ENCODE measurements at places on chromosomes 3 and 15. TPM values are rescaled to one million over a fixed set of nuclear protein-coding genes. Genes with fewer than 3 reads are reported as not detected.

DZIP1L gene
- 7.9 TPM for total RNA-seq

C2CD4A gene
- not detected for total RNA-seq

ADAMTSL3 gene
- 0.35 TPM for total RNA-seq

PARP15 gene
- not detected for total RNA-seq

NOX5 gene
- total RNA-seq = 0.41 TPM

GOLGA8J gene
- total RNA-seq = not detected

KLHL40 gene
- not detected for total RNA-seq

C2CD4B gene
- not detected for total RNA-seq

DNAJC13 gene
- total RNA-seq = 15.1 TPM

KIF7 gene
- total RNA-seq = 5.6 TPM

FBXO40 gene
- not detected for total RNA-seq

DAZL gene
- total RNA-seq = not detected

CLK3 gene
- 35.2 TPM for total RNA-seq

CLDN1 gene
- 28.6 TPM for total RNA-seq

CYP1A1 gene
- total RNA-seq = 2.1 TPM

MYD88 gene
- total RNA-seq = 21.3 TPM

SERPINI2 gene
- not detected for total RNA-seq

PAQR9 gene
- total RNA-seq = 4.1 TPM

PCBP4 gene
- 14.8 TPM for total RNA-seq

GP9 gene
- not detected for total RNA-seq

GPR149 gene
- not detected for total RNA-seq

CRYGS gene
- 0.43 TPM for total RNA-seq

KIF23 gene
- total RNA-seq = 79.0 TPM

LAMB2 gene
- 114 TPM for total RNA-seq

STX19 gene
- not detected for total RNA-seq

ZPLD1 gene
- total RNA-seq = 0.05 TPM

GRK7 gene
- total RNA-seq = not detected

USP8 gene
- 53.1 TPM for total RNA-seq

SLCO2A1 gene
- total RNA-seq = 0.08 TPM
